ENCODE measurements at places on chromosomes 1 and 21.
A peak's percentile ranks its signal among the peaks of the same experiment; 100 is the strongest.

DNA sequence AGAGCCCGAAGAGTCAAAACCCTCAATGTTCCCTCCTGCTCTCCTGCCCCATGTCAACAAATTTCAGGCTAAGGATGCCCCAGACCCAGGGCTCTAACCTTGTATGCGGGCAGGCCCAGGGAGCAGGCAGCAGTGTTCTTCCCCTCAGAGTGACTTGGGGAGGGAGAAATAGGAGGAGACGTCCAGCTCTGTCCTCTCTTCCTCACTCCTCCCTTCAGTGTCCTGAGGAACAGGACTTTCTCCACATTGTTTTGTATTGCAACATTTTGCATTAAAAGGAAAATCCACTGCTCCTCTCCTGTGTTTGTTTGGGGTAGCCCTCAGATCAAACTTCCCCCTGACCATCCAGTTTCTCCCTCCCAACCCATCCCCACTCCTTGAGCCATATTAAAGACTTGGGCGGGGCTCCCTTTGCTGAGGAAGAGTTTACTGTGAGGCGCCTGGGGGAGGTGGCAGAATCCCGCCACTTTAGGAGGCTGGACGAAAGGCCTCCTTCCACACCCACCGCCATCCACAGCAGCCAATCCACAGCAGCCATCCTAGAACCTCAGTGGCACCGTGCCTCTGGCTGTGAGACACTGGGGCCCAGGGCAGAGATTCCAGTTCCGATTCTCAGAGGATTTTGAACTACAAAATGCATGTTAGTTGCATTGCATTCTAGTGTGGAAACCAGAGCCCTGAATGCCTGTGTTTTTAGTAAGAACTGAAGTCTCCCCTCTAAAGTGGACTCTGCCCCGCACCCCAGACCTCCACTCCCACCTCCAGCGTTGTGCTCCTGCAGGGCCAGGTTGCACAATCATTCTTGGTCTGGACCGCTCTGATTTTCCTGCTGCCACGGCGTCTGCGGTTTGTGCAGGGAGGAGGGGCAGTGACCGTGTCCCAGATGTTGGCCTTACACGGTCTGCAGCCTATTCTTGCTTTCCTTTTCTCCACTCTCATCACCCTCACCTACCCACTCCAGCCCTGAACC is 3.0 kb downstream of the OLFML3 start:
- H3K4me1 ChIP-seq = peaks cover 16% of the 10 kb centered on the region
- H3K27ac ChIP-seq = no peak overlapping the region
- no peaks in the 10 kb centered on the region for H3K36me3 ChIP-seq
- H3K27me3 ChIP-seq = no peaks in the 10 kb centered on the region

GRCh38 chr21:39911286-39912199 is 44.3 kb downstream of the PCP4 start:
- no peak overlapping the region for H3K27ac ChIP-seq
- H3K4me3 ChIP-seq = no peak overlapping the region
- no peaks in the 10 kb centered on the region for H3K36me3 ChIP-seq
- no peak for DNase-seq
- no peaks in the 10 kb centered on the region for H3K27me3 ChIP-seq
- no peaks in the 10 kb centered on the region for H3K4me1 ChIP-seq

DNA sequence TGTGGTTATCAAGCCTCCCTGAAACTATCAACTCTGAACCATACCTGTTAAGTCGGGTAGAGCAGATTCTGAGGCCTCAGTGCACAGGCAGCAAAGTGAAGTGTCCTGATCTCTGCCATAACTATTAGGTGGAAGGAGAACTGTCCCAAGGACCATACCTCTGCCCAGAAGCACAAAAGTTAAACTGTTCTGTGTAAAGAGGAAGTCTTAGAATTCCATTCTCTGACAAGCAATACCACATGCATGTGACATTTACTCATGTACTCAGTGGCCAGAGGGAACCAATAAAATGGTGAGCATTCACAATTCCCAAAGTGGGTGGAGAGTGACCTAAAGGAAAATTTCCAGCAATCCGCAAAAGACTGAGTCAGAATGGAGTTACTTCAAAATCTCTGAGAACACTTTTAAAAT is 61.0 kb downstream of the TOR3A start:
- peaks cover 35% of the 10 kb centered on the region for H3K4me1 ChIP-seq
- no peak overlapping the region for H3K4me3 ChIP-seq

GRCh38 chr1:43454270-43455011 is 710 bp upstream of the HYI start:
- H3K27me3 ChIP-seq = peaks cover 41% of the 10 kb centered on the region
- peak; percentile 72 for DNase-seq
- peaks cover 22% of the 10 kb centered on the region for H3K4me1 ChIP-seq
- H3K27ac ChIP-seq = peak overlapping the region; percentile 89

DNA sequence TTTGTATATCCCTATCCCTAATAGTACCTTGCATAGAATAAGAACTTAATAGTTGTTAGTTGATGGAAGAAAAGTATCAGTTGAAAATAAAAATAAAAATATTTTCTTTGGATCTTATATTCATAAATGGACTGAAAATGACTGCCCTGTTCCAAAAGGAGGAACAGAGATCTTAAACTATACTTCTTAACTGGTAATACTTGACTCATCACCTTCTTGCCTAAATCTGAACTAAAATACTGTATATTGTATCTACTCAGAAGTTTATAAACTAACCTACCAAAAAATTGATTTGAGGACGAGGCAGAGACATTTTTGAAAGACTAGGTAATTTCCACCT is 178.8 kb downstream of the SYT2 start:
- no peaks in the 10 kb centered on the region for H3K27me3 ChIP-seq
- H3K27ac ChIP-seq = no peak overlapping the region
- no peak overlapping the region for H3K4me3 ChIP-seq
- H3K36me3 ChIP-seq = no peaks in the 10 kb centered on the region

DNA sequence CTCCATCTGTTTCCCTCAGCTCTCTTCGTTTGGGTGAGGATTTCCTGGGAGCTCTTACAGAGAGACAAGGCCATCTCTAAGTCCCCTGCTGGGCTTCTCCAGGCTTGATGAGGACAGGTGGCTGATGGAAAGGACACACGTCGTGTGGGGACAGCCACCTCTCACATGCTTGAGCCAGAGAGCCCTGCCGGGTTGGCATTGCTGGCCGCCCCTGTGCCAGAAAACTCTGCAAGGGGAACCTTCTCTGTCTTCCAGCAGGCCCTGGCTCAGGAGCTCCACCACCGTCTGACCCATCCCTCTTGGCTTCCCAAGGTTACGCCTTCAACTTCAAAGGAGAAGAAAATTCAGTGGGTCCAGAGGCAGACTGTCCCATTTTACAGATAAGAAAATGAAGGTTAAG is 82.8 kb downstream of the CASZ1 start:
- H3K27ac ChIP-seq = no peak overlapping the region
- H3K27me3 ChIP-seq = peaks cover 5% of the 10 kb centered on the region
- no peaks in the 10 kb centered on the region for H3K4me1 ChIP-seq
- DNase-seq = no peak
- no peak overlapping the region for H3K4me3 ChIP-seq
